ENCODE measurements at places on chromosomes 2 and 18.

- DNase-seq = no peak
Measured at GRCh38 chr2:240298117-240298790, 137.2 kb upstream of the GPC1 start.

DNA sequence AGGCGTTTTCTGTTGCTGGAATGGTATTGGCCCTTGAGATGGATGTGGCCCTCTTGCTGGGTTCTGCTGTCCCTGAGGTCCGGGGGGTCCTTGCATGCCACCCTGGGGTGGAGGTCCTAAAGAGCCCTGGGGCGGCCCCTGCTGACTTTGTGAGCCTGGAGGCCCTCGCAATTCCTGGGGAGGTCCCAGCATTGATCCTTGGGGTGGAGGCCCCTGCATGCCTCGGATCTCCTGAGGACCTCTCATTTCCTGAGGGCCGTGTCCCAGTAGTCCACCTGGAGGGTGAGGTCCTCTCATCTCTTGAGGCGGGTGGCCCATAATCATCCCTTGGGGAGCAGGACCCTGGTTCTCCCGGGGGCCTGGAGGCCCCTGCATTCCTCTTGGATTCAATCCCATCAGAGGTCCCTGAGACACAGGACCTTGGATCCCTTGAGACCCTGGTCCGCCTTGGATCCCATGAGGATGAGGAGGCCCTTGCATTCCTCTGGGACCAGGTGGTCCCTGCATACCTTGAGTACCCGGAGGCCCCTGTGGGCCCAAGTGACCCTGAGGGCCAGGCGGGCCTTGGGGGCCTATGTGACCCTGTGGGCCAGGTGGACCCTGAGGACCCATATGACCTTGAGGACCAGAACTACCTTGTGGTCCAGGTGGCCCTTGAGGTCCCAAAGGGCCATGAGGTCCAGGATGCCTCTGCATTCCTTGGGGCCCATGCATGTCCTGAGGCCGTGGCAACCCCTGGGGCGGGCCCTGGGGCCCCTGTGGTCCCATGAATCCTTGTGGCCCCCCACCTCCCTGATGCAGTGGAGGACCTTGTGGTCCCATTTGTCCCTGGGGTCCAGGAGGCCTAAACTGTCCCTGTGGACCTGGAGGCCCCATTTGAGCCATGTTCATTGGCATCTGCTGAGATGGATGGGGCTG is 18.3 kb downstream of the SFT2D3 start:
- DNase-seq = no peak

DNA sequence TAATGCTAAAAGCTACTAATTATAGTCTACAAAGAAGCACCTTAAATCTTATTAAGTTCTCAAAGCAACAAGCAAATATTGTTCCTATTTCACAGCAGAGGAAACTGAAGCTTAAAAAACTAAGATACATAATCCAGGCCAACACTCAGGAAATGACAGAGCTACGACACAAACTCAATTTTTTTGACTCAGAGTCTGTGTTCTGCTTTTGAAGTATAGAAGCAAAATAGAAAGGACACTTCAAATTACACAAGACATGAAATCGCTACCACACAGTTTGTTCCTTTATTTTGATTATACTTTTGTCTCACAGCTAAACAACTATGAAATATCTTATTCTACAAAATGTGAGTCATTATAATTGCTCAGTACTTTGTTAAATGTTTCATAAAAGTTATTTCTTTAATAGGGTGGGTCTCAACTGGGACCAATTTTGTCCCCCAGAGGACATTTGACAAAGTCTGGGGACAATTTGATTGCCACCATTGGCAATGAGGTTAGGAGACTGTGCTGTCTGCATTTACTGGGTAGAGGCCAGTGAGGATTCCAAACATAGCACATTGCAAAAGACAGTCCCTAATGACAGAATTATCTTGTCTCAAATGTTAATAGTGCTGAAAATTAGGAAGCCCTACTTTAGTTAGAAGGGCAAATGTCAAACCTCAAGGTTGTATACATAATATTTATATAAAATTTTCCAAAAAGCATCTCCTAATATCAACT is 101.5 kb upstream of the GRB14 start:
- no peak for DNase-seq

- DNase-seq = no peak
Measured at GRCh38 chr2:240522406-240522805, 35.4 kb downstream of the ANKMY1 start.

- no peak for DNase-seq
Measured at GRCh38 chr2:229129738-229130371, 141.2 kb downstream of the PID1 start.

DNA sequence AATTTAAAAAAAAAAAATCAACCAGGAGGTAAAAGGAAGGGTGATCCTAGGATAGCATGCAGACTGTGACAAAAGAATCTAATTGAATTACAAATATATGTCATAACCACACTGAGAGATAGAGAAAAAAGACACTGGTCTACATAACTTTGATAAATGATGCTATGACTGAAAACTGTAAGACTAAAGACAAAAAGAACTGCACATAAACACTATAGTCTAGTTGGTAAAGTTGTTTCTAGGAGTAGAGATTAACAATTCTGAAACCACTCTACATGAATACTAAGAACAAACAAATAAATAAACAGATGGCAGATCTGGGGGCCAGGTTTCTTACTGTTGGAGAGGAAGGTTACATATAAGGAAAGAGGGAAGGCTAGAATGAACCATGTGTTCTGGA is 14.6 kb upstream of the CHAC2 start:
- no peak for DNase-seq

- no peak for DNase-seq
Measured at GRCh38 chr2:85497944-85498630, 40.9 kb upstream of the MAT2A start.

DNA sequence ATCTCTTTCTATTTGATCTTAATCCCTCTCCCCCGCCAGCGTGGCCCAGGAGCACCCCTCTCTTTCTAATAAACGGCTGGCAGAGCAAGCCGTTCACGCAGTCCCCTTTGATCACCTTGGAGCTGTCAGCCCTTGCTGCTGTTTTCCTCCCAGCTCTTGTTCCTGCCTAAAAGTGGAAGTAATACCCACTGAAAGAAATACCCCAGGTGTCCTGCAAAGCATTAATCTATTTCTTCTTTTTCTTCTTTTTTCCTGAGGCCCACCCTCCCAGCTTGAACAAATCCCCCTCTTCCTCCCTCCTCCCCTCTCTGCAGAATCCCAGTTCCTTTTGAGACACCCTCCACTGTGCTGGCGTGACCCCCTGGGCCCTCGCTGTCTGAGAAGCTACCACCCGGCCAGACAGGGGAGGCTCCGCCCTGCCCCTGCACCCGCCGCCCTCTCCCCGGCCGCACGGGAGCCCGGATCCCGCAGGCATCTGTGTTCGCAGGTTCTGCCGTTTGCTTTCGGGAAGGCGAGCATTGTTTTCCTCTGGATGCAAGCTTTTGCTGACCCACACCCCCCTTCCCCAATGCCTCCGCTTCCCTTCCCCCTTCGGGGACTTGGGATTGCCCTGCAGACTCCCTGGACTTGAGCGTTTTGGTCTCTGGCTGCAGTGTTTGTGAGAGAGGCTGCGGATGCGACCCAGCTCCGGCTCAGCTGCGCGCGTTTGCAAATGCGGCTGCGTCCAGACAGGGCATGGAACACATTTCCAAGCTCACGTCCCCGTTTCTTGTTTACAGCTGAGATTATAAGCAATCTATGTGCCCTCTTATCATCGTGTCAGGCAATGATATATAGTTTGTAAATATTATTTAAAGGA is 631.5 kb downstream of the NYAP2 start:
- DNase-seq = peak; percentile 95

DNA sequence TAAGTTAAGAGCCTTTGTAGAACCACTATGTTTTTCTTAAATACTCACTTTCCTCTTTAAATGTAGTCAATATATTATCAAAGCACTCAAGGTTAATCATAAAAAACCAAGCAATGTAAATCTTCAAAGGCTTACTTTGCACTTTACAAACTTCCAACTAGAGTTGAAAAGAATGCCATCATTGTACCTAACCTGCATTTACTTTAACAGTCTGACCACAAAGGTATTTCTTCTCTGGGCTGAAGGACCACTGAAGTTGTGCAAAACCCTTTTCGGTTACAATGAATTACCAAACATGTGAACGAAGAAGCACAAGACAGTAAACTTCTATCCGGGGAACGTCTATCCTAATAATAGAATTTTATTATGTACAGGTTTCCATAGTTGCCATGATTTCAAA is 3.0 kb downstream of the HNRNPLL start:
- DNase-seq = no peak

DNA sequence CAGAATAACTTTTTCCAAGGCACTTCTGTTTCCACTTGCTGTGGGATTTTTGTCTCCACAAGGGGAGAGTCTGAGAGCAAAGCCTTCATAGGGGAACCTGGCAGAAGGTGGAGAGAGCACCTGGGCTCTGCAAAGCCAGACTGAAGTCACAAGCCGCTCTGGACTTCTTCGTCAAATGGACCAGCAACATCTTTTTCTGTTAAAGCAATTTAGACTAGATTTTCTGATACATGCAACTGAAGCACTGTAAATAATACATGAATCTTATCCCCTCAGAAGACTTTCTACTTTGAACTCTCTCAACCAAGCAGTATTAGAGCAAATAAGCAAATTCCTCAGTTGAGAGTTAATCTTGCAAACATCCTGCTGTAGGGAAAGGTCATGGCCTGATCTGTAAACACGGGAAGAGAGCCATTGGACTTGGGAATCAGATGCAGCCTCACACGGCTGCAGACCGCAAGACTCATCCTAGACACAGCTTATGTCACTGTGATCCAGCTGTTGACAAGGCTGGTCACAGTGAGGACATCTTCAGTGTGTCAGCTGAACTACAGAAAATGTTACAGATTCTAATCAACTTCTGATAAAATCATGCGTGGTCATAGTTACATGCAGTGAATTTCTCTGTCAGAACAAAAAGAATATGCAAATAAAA is 3.2 kb downstream of the SH3YL1 start:
- no peak for DNase-seq

DNA sequence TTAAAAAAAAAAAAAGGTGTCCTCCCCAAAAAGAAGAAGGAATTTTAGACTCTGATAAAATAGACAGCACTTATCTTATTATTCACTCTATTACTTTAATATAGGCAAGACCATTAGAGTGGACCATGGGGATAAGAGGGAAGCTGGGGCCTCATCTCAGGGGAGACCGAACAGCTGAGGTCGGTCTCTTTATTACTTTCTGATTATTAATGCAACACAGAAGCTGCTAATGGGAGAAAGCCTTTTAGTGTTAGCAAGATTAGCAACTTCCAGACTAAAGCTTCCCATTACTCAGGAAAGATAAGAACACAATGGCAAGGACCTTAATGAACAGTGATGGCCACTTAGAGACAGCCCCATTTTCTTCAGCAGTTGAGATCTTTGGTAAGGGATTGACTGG is 135.5 kb downstream of the TMEFF2 start:
- DNase-seq = no peak

DNA sequence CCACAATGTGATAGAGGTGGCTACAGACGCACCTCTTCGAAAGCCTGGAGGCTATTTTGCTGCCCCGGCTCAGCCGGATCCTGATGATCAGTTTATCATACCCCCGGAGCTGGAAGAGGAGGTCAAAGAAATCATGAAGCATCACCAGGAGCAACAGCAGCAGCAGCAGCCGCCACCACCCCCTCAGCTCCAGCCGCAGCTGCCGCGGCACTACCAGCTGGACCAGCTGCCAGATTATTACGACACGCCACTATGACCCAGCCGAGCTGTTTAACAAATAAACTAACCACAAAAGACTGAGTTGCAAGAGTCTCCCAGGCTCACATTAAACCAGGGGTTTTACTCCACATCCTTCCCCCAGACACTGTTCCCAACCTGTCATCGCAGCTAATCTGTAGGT is 263.8 kb downstream of the PHLPP1 start:
- DNase-seq = peak; percentile 80

- DNase-seq = no peak
Measured at GRCh38 chr2:205860885-205861284, 178.6 kb downstream of the NRP2 start.

- DNase-seq = no peak
Measured at GRCh38 chr2:28437149-28437835, 44.6 kb downstream of the FOSL2 start.

DNA sequence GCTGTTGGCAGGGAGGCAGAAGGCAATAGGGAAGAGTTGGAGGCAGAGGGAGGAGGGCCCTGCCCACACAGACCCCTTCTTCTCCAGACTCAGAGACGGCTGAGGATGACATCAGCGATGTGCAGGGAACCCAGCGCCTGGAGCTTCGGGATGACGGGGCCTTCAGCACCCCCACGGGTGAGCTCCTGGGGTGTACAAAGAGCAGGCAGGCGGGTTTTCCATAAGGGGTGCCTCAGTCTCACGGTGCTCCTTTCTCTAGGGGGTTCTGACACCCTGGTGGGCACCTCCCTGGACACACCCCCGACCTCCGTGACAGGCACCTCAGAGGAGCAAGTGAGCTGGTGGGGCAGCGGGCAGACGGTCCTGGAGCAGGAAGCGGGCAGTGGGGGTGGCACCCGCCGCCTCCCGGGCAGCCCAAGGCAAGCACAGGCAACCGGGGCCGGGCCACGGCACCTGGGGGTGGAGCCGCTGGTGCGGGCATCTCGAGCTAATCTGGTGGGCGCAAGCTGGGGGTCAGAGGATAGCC is 10.0 kb downstream of the SPEG start:
- no peak for DNase-seq

- no peak for DNase-seq
Measured at GRCh38 chr2:5657231-5657630, 35.0 kb upstream of the SOX11 start.

- DNase-seq = no peak
Measured at GRCh38 chr18:55226044-55226443, 266.8 kb upstream of the CCDC68 start.

DNA sequence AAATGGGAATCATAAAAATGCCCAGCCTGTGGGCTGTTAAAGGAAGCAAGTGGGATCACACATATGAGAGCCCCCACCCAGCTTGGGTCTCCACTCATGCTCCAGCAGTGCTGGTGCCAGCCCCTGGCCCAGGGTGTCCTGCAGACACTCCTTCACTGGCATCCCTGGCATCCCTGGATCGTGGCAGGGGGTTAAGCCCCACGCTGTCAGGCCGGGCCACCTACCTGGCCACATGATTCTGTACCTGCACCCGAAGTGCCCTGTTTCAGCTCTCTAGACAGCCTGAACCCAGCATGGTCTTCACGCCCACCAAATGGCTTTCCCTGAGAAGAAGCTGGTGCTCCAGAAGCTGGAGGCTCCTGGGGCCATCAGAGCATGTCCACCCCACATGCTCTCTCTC is 137.4 kb downstream of the INHBB start:
- DNase-seq = no peak
